ENCODE measurements at places on chromosomes 5 and 9.

DNA sequence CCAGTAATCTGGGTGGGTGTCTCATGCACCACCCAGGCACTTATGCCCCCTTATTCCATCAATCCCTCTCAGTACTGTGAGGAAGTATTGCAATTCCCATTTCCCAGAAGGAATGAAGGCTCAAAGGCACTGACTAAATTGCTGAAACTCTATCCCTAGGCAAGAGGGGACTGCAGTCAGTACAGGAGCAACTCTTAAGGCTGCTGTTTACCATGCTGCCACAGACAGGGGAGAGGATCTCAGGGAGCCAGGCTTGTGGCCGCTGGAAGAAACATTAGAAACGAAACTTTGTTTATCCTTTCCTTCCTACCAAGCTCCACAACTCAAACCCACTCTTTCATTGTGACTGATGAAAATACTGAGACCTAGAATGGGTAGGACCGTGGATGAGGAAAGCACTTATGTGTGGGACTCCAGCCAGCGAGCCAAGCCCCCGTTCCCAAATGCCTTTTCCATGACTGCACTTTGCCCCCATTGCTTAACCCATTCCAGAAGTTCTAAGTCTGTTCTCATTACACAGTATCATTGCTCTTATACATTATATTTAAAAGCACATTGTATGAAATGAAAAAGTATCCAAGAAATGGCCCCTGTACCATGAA is 54.3 kb downstream of the TLE1 start:
- no peak for DNase-seq

DNA sequence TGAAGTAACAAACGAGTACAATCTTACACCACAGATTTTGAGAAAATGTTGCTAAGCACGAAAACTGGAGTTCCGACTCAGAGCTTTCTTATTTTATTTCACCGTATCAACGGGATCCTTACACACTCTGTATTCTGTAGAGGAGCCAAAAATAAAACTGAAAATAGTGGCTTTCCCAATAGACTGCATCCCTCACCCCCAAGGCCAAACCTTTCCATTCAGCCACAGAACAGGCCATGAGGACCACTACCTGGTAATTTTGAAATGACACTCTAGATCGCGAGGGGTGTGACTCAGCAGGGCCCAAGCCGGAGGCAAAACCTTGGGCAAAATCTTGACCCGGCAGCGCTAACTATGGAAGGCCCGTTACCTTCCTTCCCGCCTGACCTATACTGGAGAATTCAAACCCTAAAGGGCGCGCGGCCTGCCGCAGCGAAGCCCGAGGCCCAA is 432 bp downstream of the HSPA9 start:
- peak; percentile 4 for DNase-seq

DNA sequence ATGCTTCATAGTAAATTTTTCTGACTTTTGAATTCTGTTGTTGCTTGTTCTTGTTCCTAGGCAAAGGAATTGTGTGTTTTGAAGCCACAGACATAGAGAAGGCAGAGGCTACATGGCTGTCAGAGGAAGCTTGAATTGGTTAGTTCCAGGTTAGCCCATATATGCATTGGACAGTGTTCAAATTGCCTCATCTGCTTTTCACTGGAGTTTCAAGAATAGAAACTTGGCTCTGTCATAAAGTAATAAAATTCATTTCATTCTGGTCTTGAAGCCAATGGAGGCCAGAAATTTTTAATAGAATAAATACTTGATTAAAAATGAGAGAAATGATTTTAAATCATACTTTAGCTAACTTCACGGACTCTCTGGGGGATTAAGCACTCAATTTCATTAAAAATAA is 178.0 kb downstream of the YIPF5 start:
- no peak for DNase-seq

GRCh38 chr9:31445960-31446359 is 938.5 kb upstream of the ACO1 start:
- no peak for DNase-seq

- DNase-seq, result no peak
These were observed 48.2 kb downstream of the TMEM174 start for GRCh38 chr5:73221161-73221560.

- DNase-seq, result no peak
These were observed 7.4 kb upstream of the SPDL1 start for GRCh38 chr5:169576181-169576598.

- DNase-seq, result no peak
These were observed 15.6 kb downstream of the PRDM6 start for GRCh38 chr5:123104607-123105006.

DNA sequence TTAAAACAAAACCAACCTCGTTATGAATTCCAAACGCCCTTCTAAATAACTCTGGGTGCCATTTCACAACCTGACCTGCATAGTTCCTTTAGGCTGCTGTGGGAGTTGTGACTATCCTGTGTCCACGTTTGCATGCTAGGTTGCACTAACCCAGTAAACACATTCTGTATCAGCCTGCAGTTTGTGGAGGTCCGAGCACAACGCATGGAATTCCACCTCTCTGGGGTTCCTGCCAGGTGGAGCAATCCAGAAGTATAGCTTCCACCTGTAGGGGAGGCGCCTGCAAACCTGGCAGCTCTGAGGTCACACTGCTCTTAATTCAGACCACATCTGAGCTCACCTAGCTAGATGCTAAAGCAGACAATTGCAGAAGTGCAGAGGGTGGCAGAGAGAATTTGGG is 57.2 kb downstream of the MARCHF3 start:
- no peak for DNase-seq

- no peak for DNase-seq
These were observed 124.9 kb downstream of the FGF1 start for GRCh38 chr5:142561029-142561428.

- no peak for DNase-seq
These were observed 556 bp downstream of the MTREX start for GRCh38 chr5:55308254-55308836.

- no peak for DNase-seq
These were observed 75.7 kb upstream of the OR2K2 start for GRCh38 chr9:111405701-111406100.

GRCh38 chr5:98656125-98656795 is 117.2 kb upstream of the RGMB start:
- no peak for DNase-seq

- DNase-seq, result peak; percentile 87
These were observed 60.6 kb downstream of the TMEM174 start for GRCh38 chr5:73233461-73234203.

- no peak for DNase-seq
These were observed 177.3 kb downstream of the FGF1 start for GRCh38 chr5:142508591-142508990.

DNA sequence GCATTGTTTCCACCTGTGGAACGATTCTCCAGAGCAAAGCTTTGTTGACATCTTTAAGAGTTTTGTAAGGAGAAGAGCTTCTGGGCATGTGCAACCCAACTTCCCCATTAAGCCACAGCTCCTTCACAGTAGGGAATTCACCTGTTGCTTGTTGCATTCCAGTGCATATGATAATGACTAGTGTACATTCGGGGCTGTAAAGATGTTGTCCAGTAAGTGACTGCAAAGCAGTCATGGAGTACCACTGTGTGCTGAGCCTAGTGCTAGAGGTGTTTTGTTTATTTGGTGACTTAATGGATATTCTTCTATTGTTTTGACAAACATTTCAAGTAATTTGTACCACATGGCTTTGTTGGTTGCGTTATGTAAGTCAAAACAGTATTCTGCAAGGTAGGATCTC is 12.8 kb downstream of the UGCG start:
- no peak for DNase-seq

GRCh38 chr5:137450759-137451158 is 48.4 kb downstream of the SPOCK1 start:
- DNase-seq, result no peak

- DNase-seq, result no peak
These were observed 124.4 kb upstream of the MSX2 start for GRCh38 chr5:174599992-174600391.

DNA sequence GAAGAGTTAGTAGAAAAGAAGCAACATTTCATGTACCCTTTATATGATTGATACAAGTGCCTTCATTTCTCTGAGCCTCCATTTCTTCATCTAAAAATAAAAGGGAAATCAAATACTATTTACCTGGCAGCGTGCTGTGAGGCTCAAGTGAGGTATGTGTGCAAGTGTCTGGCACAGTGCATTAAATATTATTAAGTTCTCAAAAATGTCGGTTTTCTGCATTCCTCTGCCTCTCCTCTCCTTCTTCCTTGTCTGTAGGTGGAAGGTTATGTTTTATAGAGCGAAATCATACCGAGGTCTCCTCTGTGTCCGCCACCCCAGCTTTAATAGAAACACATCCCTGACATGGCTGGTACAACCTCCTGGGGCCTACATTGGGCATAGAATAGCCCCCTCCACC is 93.0 kb downstream of the FGF18 start:
- no peak for DNase-seq

DNA sequence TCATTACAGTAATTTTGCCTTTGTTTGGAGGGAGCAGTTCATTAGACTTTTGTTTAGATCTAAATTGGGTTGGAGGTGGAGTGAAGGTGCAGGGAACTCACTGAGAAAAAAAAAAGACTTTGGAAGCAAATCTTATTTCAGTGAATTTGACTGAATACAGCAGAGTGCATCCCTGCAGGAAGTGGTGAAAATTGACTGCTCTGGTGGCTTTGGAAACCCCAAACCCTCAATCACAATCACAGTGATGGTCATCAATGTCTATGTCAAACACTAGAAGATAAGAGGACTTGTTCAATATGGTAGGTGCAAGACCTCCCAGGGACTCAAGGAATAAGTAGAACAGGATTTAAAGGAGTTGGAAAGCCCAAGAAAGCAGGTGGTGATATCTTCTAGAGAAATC is 76.0 kb upstream of the RASA1 start:
- no peak for DNase-seq

DNA sequence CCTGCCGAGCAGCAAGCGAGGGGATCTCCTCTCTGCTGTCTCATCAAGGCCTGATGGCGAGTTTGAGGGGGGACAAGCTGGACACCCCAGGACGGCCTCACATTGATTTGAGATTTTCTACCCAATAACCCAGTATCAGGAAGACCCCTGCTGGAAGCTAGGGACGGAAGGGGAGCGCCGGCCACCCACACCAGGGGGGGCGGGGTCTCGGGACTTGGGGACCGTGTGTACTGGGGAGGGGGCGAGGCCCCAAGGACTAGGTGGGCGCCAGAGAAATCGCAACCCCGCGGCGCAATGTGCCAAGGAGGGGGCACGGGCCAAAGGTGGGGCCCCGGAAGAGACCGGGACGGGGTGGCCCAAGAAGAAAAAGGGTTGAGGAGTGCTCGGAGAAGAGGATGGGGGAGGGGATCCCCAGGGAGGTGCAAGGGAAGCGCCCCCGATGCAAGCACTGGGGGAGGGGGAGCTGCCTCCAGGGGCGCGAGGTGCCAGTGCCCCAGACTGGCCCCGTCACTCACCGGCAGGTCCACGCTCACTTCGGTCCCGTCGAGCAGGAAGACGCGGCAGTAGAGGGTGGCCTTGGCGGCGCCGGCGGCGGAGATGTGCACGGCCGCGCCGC is 1.1 kb downstream of the EPB41L4B start:
- peak; percentile 32 for DNase-seq

GRCh38 chr5:178238711-178239592 is 6.3 kb upstream of the PHYKPL start:
- DNase-seq, result no peak

DNA sequence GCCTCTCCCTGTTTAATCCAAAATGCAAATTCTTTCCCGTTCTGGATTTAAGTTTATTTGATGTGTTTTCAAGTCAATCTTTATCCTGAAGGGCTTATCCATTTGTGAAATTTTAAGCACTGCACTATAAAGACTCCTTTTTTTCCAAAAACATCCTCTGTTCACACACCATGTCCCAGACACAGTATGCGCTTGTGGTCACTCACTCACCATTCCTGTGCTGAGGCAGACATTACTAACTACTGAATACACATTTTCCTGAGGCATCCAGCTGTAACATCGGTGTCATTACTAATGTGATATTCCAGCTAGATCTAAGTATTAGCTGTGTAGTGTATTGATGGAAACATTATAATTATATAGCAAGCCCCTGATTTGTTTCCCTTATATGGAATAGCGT is 298.4 kb downstream of the KCTD16 start:
- no peak for DNase-seq

- DNase-seq, result no peak
These were observed 3.6 kb downstream of the CAMK4 start for GRCh38 chr5:111227801-111228200.

DNA sequence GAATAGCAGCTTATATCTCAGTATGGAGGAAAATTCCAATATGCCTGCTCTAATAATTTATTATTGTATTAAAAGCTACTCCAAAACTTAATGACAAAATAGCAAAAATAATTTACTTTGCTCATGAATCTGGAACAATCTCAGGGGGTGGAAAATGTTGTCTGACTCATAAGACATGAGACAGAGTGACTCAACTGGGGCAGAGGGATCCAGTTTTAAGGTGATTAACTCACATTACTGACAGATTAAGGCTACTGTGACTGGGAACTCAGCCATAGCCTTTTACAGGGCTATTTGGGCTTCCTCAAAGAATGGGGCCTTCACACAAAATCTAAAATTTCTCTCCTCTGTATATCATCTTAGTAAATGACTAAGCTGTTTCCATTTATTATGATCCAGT is 1172.9 kb downstream of the CDH12 start:
- DNase-seq, result no peak

DNA sequence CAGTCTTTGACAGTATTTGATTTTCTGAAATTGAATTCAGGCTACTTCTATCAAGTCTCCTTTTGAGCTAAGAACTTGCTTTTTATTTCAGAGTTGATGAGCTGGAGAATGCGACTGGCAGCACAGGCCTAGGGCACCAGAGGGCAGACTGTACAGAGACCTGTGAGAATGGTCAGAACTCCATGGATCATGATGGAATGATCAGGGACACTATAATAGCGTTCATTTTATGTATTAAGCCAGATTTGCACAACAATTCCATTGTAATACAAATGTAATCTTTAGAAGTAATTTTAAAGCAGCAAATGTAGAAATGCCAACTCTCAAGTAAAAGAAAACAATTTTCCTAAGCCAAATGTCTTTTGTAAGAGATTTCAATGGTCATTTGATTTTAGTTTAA is 902.4 kb downstream of the NR2F1-AS1 start:
- DNase-seq, result no peak

GRCh38 chr5:151595411-151595826 is 4.3 kb upstream of the FAT2 start:
- no peak for DNase-seq

DNA sequence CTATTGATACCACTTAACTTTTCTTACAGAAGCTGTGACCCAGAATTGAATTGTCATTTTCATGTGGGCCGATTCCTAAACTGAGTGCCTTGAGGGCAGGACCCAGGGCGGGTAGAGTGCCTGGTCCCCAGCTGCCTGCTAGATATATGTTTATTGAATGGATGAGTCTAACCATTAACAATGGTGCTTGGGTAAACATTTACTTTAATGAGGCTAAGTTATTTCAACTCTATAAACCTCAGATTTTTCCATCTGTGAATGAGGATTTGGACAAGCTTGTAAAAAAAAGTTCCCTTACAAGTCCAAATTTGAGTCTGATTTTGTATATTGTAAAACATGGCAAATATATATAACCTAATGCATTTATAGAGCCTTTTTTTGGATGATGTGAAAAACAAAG is 181.8 kb upstream of the ELL2 start:
- no peak for DNase-seq

- peak; percentile 66 for DNase-seq
These were observed 3.5 kb upstream of the PRDM12 start for GRCh38 chr9:130660683-130661450.

GRCh38 chr5:173324115-173325001 is 3.9 kb downstream of the STC2 start:
- peak; percentile 67 for DNase-seq

- DNase-seq, result no peak
These were observed 83.1 kb upstream of the SPOCK1 start for GRCh38 chr5:137582218-137582617.
